A172 (cell line): ENCODE measurements at places on chromosomes 2 and 18. TPM values are rescaled to one million over a fixed set of nuclear protein-coding genes. Genes with fewer than 3 reads are reported as not detected.

ABCG8 gene
- total RNA-seq, result not detected in 2 replicates

CFC1 gene
- total RNA-seq, result not detected in 2 replicates

VIL1 gene
- not detected in 2 replicates for total RNA-seq

CHRNA1 gene
- not detected in 2 replicates for total RNA-seq

MLPH gene
- total RNA-seq, result 12.9 and 17.7 TPM in 2 replicates

LRPPRC gene
- 66.2 and 79.8 TPM in 2 replicates for total RNA-seq

CCDC138 gene
- 18.8 and 21.3 TPM in 2 replicates for total RNA-seq

ATP8B1 gene
- total RNA-seq, result 38.2 and 38.8 TPM in 2 replicates

UPP2 gene
- not detected in 2 replicates for total RNA-seq

GREB1L gene
- total RNA-seq, result 3.5 and 4.0 TPM in 2 replicates

POTEF gene
- not detected in 2 replicates for total RNA-seq
